ENCODE measurements at places on chromosomes 7 and 10. TPM values are rescaled to one million over a fixed set of nuclear protein-coding genes. Genes with fewer than 3 reads are reported as not detected.

COL28A1 gene
- total RNA-seq, result not detected

MCMBP gene
- total RNA-seq, result 55.9 TPM

MRC1 gene
- 0.38 TPM for total RNA-seq

CASD1 gene
- 15.7 TPM for total RNA-seq

TSPAN12 gene
- total RNA-seq, result 25.8 TPM

HMX3 gene
- not detected for total RNA-seq

OGDHL gene
- 0.19 TPM for total RNA-seq

CLEC5A gene
- total RNA-seq, result not detected

FBXO24 gene
- total RNA-seq, result 0.19 TPM

TMEM229A gene
- not detected for total RNA-seq

AGAP4 gene
- total RNA-seq, result 4.2 TPM

PDE1C gene
- 1.8 TPM for total RNA-seq

NUTM2E gene
- 0.38 TPM for total RNA-seq

CPN1 gene
- total RNA-seq, result not detected

MLXIPL gene
- total RNA-seq, result not detected

RSPH10B gene
- not detected for total RNA-seq

ATAD1 gene
- 29.9 TPM for total RNA-seq

TWIST1 gene
- under 0.01 TPM for total RNA-seq

TRAPPC14 gene
- total RNA-seq, result 9.7 TPM

Data from vein endothelial cell (primary cell).